ENCODE measurements at places on chromosomes 4 and X.
A peak's percentile ranks its signal among the peaks of the same experiment; 100 is the strongest.

DNA sequence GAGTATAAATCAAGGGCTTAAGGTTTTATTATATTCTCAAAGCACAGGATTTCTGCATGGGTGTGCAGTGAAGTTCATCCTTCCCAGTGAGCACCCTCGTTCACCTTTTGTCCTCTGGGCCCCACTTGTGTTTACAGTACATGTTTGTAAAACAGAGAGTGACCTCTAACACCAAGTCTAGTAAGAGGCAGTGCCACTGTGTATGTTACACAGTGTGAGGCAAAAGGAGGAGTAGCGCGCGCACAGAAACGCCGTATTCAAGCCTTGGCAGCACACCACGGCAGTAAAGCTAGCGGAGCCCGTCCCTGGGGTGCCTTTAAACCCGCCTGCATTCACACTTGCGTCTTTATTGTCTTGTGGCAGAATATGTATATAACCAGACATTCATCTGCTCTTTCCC, 51.9 kb downstream of the CCNI start:
- no peak for DNase-seq

- no peak for DNase-seq
These were observed 7.9 kb downstream of the LRPAP1 start for GRCh38 chr4:3524349-3524748.

GRCh38 chr4:172202480-172203076, 389.4 kb downstream of the GALNTL6 start:
- peak; percentile 10 for DNase-seq

- DNase-seq = no peak
These were observed 46.0 kb upstream of the MGST2 start for GRCh38 chr4:139619644-139620043.

GRCh38 chr4:118825799-118826198, 10.1 kb downstream of the SEC24D start:
- no peak for DNase-seq

GRCh38 chrX:51760657-51761056, 17.4 kb downstream of the GSPT2 start:
- DNase-seq = no peak
